Activated gamma-delta T cell (primary cell): ENCODE measurements at places on chromosomes 16 and 17.

DNA sequence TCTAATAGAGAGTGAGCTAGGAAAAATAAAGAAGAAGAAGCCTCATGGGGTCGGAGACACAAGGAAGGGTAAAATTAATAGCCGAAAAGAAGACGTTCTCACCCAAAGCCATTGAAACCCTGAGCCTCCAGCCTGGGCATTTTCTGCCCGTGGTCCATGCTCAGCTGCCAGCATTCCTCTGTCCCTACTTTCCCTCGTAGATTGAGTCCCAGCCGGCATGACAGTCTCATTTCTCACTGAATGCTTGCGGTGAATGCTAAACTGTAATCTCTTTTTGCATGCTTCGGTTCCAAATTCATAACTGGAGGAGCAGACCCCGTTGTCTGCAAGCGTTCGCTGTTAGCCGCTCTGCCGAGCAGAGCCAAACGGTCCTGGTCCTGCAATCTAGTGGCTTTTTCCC, 54.0 kb upstream of the COX10 start:
- no peak for DNase-seq

- DNase-seq = no peak
Measured at GRCh38 chr16:62751218-62751617, 715.0 kb upstream of the CDH8 start.

- no peak for DNase-seq
Measured at GRCh38 chr17:61205401-61205800, 194.2 kb upstream of the TBX2 start.

DNA sequence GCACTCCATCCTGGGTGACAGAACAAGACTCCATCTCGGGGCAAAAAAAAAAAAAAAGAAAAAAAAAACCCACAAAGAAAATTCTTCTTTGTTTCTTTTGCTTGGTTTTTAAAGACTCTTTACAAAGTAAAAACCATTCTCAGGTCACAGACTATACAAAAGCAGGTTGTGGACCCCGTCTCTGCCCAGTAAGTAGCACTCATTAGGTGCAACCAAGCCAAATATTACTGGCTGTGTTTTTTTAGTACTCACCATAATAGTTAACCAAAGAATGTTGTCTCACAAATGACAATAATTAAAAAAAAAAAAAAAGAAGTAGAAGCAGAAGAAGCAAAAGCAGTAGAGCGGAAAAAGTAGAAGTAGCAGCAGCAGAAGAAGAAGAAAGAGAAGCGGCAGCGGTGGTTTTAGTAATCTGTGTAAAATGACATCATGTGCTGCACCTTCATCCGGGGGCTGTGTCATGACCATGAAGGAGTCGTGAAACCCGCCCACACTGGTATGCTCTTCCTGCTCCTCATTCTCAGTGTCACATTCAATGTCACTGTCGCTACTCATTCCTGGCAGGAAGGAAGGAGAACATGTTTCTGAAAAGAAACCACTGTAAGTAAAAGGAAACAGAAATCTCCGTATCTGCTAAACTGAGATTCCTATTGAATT, 105.4 kb downstream of the TRIM37 start:
- no peak for DNase-seq

GRCh38 chr17:15236281-15237105, 28.6 kb downstream of the PMP22 start:
- no peak for DNase-seq

DNA sequence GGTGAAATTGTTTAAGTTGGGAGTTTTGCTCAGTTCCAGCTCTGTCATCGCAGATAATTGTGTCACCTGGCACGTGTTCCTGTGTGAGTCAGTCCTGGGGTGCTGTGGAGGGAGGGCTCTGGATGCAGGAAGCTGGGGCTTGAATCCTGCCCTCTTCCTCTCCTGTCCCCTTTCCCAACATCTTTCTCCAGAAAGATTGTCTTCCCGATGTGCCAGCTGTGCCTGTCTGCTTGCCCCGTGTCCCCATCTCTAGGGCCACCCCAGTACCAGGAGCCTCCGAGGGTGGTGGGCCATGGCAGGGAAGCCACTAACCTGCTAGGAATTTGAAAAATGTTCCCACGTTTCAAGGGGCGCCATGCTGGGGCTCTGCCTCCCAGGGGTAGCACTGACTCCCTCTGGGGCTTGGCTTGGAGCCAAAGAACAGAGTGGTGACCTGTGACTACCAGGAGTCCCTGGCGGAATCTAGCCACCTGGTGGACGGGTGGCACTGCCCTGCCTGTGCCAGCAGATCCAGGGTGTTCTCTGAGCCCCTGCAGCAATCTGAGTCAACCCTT, 198.1 kb downstream of the ENGASE start:
- DNase-seq = no peak

DNA sequence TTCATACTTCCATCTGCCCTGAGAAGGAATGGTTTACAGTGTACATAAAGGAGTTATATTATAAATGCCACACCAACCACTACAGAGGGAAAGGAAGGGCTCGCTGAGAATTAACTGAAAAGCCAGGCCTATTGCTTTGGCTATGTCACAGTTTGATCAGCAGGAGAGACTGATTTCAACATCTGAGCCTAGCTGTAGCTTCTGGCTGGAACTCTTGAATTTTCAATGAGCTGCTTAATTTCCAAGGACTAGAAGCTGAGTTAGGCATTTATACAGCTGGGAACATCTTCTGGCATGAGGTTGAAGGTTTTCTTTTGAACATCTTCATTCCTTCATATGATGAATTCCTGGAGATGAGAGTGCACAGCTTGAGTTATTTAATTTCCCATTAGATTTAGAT, 47.6 kb upstream of the GNAO1 start:
- DNase-seq = no peak

DNA sequence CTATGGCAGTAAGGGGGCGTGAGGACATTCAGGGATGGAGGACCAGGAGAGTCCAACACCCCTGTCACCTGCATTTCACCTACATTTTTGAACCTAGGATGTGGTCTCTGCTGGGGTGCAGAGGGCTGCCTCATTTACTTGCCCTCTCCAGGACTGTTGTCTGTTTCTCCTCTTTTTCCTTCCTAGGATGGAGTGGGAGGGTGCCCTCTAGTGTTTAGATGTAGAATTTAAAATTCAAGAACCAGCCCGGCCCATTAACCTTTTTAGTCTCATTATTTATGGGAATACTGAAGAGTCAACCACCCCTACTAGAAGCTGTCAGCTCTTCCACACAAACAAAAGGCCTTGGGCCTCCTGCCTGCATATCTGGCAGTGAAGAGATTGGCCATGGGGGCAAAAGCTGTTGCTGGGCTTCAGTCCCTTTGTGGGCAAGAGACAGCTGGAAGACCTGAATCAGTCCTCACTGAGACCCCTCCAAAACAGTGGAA, 2.5 kb upstream of the STARD3 start:
- DNase-seq = no peak

- DNase-seq = no peak
Measured at GRCh38 chr16:17283016-17283415, 187.7 kb downstream of the XYLT1 start.

DNA sequence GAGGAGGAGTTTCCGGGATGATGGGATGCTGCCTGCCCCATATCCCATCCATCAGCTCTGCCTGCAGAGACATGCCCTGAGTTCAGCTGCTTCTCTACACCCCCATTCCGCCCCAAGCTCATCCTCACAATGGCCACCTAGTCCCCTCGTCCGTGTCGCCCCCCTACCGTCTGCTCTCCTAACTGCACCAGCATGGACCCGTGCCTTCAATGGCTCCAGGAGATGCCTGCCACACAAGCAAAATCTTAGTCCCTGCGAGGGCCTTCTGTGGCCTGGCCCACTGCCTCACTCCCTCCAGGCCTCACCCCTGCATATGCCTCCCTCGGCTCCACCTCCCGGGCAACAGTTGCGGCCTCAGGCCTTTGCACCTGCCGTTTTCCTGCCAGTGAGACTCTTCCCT, 1.8 kb upstream of the TELO2 start:
- DNase-seq = no peak

GRCh38 chr17:4739122-4740024, at the start of the genes CXCL16 and ZMYND15:
TSS of gene CXCL16 (minus strand) at chr17:4739928. CDS start at chr17:4739339, 589 bp downstream.
TSS of gene ZMYND15 (plus strand) at chr17:4739833. CDS start at chr17:4740549, 716 bp downstream.
- DNase-seq = peak; percentile 49

GRCh38 chr17:68347380-68347779, 56.1 kb downstream of the ARSG start:
- DNase-seq = no peak

- no peak for DNase-seq
Measured at GRCh38 chr16:49801290-49801689, 54.6 kb downstream of the ZNF423 start.

GRCh38 chr16:85658504-85659326, 30.0 kb downstream of the GINS2 start:
- DNase-seq = no peak

- DNase-seq = no peak
Measured at GRCh38 chr17:34386697-34387550, 23.9 kb upstream of the CCL1 start.

- DNase-seq = no peak
Measured at GRCh38 chr17:79619636-79620206, 8.9 kb upstream of the RBFOX3 start.

DNA sequence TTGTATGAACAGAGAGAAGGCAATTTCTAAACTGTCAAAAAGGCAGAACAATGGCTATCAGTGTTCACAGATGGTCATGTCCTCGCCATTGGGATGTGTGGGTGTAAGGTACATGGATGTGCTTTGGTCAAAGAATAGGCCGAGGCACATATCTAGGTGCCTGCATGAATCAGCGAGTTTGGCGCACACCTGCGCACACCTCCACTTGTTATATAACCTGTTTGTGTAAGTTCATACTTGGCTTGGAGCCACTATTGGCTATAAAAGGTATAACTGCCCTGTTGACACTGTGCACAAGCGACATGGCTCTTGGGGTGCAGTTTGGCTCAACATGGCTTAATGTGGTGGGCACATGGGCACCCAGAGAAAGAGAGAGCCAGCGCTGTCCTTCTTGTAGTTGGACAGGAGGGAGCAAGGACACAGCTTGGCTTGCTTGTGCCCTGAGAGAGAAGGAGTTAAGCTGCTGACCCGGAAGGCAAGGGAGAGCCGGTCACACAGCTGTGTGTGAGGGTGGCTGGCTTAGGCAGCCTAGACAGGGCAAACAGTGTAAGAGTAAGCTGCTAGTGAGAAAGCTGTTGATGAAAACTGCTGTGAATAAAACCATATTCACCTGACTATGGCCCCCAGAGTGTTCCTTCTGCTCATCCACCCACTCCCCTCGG, 499.1 kb downstream of the KCNJ2 start:
- DNase-seq = no peak

DNA sequence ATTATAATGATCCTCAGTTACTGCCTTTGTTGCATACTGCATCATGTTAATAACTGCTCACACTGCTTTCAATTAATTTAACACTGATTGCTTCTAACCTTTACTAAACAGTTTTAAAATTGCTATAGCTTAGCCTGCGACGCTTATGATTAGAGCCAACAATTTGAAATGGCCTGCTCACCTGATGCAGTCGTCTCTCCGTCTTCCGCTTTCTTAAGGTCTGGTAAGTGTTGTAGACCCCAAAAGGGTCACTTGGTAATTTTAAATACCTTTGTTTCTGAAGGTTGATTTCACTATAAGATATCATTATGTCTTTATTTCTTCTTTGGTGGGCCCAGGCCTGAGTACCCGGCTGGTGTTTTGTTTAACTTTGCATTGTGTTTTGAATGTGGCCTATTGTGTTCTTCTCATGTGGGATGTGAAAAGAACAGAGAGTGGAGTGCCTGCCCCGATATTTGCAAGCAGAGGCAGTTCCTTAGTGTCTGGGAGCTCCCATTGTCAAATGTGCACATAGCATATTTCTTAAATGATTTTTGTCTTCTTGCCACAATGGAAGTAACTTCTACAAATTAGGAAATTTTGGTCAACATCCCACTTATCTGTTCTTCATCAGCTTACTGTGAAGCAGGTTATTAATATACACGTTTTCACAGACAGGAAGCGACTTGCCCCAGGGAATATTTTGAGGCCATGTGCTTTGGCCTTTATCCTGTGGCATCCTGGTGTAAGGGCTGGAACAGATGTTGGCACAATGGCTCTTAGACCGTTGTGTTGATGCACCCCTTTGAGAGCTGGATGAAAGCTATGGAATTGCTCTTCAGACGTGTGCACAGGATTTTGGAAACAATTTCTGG, 2.9 kb downstream of the PHKB start:
- DNase-seq = no peak

GRCh38 chr16:17160285-17160853, 310.4 kb downstream of the XYLT1 start:
- no peak for DNase-seq

- DNase-seq = no peak
Measured at GRCh38 chr17:13320046-13320785, 281.5 kb downstream of the HS3ST3A1 start.

DNA sequence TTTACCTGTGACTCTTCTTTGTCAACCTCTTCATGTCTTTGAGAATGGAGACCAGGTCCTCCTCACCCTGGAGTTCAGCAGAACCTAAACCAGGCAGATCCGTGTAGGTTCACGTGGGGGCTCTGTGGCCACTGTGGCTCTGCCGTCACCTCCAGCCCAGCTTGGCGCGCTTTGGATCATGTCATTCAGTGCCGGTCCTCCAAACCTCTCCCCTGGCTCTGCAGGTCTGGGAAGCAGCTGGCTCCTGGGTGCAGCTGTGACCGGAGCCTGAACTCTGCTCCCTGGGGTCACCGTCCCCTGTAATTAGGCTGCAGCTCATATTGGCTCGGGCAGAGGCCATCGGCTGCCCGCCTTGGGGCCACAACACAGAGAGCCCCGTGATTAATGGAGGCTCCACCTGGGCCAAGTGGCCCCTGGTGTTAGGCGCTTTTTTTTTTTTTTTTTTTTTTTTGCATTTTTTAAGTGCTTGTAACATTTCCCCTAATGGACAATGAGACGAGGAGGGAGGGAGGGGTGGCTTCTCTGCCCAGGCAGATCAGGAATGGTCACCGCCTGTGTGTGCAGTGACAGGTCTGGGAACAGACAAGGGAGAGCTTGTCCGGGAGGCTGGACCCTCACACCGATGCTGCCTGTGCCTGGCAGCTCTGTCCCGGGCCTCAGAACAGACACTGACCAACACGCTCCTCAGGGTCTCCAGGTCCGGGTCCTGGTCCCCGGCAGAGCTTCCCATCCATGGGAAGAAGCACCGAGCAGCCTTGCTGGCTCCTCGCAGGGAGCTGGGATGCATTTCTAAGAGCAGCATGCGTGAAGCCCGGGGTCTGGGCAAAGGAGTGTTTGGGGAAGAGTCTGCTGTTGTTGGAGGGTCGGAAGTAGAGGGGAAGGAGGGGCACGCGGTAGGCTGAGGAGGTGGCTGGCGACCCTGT, 247.9 kb downstream of the SEC14L1 start:
- DNase-seq = no peak

GRCh38 chr16:9040800-9041412, 50.5 kb upstream of the HAPSTR1 start:
- no peak for DNase-seq

DNA sequence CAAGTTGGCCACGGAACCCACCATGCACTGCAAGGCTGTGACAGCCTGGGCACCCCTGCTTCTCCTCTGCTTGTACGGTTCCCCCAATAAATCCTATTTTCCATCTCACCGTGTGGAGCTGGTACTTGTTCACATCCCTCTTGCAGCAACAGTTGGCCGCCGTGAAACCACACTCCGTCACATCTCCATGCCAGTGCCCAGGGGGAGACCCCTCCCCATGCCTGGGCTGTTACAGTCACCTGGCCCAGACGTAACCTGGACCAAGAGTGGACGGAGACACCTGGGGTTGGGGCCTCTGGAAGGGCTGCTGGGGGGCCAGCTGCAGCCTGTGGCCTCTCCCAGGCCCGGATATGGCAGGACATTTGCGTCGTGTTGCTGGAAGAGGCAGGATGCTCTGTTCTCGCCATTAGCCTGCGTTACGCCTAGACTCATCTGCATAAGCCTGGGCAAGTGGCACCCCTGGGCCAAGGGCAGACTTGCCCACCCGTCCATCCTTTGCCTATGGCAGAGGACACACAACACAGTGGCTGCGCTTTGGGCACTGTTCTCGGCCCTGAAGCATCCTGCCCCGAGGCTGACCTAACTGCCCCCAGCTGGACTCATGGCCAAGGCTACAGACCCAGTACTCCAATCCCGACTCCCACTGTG, 14.2 kb upstream of the KREMEN2 start:
- DNase-seq = no peak
